ENCODE measurements at places on chromosomes 6 and 20. TPM values are rescaled to one million over a fixed set of nuclear protein-coding genes. Genes with fewer than 3 reads are reported as not detected.

- no peak for DNase-seq
These were observed 14.1 kb downstream of the CPNE1 start for GRCh38 chr20:35650632-35651031.

DNA sequence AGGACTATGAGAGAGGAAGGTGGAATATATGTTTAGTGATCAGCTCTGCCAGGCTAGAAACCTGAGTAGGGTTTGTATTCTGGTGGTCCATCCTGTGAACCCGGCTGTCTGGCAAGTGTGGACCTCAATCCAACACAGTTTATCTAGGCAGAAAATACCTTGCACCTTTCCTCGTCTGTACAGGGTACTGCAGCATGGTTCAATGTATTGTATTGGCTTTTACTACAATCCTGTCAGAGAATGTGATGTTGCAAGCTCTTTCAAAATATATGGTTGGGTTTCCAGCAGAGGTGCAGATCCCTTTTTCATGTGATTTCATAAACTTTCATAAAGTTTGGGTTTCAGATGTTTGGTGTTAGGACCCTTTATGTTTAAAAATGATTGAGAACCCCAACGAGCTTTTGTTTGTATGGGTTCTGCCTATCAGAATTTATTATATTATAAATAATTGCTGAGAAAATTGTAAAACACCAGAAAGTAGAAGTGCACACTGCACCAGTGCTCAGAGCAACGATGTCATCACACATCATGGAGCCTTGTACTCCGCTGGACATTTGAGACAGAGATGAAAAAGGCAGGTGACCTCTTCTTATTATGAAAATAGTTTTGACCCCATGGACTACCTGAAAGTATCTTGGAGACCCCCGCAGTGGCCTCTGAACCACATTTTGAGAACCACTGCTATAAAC is 106.6 kb downstream of the RTN4IP1 start:
- no peak for DNase-seq

GRCh38 chr6:163355426-163355991 is 59.0 kb upstream of the QKI start:
- DNase-seq: peak; percentile 91

Gene TCEA2
- 30.6 TPM for total RNA-seq

Gene ENPP1
- 0.40 TPM for total RNA-seq

Gene HMGN4
- 52.4 TPM for total RNA-seq
